NCI-H510A treated with DMSO at 0.1 percent for 48 hours (cell line): ENCODE measurements at places on chromosomes 11 and 22.

DNA sequence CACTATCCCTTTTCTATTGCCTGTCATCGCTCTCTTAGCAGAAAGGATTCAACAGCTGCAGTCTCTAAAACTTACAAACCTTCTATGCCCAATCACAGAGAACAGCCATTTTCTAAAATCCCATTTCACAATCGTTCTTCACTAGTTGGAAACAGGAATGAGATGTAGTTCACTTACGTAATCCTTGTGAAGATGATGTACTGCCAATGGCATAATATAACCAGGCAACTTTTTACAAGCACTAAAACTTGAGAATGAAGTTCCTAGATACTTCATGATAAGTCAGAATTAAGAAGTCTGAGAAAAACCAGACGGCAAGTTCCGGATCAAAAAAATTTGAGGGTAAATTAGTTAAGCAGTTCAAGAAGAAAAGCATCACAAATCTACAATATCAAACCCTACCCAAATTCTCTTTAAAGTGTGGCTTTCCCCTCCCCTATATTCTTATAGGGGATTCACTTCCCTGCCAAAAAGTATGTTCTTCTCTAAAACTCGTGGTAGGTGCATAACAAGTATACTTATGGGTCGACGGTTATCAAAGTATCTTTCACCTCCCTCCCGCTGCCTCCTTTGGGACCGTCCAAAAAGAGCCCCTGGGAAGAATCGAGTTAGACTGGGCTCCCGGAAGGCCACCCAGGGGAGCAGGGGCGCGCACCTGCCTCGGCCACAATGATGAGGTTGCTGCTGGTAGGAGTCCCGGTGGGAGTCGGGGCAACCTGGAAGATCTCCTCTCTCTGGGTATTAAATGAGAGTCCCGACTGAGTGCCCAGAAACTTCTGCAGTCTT lies 666 bp downstream of the MSANTD4 start:
- DNase-seq: no peak

- peak; percentile 44 for DNase-seq
Measured at GRCh38 chr11:102453302-102453695, 734 bp upstream of the TMEM123 start.

GRCh38 chr22:49959782-49960158 lies 802 bp upstream of the PIM3 start:
- DNase-seq: no peak

DNA sequence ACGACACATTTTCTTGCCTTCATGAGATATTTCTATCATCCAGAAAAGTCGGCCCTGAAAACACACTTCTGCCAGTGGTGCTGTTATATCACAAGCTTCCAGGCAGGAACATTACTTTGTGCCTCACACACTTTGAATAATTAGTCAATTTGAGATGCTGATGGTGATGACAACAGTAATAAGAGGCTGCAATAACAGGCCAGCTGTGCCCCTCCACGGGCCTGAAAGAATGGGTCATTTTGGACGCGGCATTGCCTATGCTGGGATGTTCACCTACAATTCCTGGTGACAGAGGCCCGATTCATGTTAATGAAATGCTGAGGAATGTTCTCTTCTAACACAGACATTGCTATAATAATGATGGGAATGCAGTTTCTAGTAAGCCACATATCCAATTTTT lies 463.8 kb upstream of the KIRREL3 start:
- DNase-seq: no peak

DNA sequence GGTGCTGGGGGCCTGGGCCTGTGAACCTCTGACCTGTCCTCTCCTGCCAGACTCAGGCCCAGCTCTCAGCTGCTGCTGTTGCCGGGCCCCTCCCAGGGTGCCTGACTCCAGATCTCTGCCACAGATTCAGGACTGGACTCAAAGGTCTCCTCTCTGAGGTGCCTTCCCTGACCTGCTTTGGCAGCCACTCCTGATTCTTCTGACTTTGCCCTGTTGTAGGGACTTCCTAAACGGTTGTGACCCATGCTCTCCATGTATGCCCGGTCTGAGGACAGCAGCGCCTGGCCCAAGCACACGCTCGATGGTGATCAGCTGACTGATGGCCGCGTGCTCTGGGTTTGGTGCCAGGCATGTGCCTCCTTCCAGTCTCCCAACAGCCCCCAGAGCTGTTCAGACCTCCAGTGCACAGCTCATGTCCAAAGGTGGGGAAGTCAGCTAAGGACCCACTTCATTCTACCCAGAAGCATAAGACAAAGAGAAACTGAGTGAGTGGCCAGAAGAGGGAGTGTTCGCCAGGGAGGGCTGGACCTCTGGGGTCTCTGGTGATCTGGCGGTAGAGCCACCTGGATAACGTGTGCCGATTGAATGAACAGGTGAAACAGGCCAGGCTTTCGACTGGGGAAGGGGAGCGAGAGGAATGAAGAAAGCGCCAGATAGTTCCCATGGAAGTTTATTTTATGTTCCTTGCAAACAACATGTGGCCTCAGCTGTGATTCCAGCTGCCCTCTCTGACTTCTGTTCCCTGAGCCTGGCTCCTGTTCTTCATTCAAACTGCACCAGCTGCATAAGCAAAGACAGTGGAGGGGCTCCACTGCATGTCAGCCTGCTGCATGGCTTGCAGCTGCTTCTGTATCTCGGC lies 8.1 kb upstream of the TOP3B start:
- DNase-seq: no peak

GRCh38 chr11:57395905-57396623 lies 5.6 kb upstream of the PRG2 start:
- DNase-seq: no peak

- DNase-seq: no peak
Measured at GRCh38 chr11:109838026-109838425, 255.2 kb upstream of the ZC3H12C start.

- DNase-seq: no peak
Measured at GRCh38 chr11:94602430-94603372, 35.5 kb downstream of the PIWIL4 start.

DNA sequence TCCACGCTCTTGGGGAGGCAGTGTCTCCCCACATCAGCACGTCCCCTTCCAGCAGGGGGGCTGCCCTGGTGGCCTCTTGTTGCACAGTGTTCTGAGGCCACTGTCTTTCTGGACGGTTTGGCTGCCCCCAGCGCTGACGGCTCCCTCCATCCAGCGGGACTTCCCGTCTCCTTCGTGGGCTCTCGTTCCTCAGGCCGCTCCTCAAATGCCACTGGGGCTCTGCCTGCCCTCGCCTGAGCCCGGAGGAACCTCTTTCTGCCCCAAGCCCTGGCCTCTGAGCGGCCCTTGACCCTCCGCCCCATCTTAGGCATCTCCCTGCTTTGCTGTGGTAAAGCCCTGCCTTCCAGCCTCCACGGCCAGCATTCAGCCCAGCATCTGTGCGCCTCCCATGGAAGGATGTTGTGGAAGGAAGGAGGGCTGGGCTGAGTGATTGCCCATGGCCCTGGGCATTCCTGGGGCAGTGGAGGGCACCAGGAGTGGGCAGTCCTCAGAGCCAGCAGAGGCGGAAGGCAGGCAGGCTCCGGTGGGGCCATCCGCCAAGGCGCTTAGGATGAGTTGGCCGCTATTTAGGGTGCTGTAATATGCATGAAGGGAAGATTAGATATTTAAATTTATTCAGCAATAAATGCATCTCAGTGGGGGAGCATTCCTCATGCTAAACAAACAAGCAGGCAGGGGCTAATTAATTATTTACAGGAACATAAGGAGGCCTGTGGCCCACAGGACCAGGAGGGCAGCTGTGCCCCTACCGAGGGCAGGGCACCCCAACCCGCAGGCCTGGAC lies 17.8 kb downstream of the OTUB1 start:
- DNase-seq: no peak

GRCh38 chr11:66844496-66845142 lies 1.4 kb downstream of the RCE1 start:
- no peak for DNase-seq

GRCh38 chr11:126968915-126969314 lies 31.7 kb downstream of the KIRREL3 start:
- no peak for DNase-seq

DNA sequence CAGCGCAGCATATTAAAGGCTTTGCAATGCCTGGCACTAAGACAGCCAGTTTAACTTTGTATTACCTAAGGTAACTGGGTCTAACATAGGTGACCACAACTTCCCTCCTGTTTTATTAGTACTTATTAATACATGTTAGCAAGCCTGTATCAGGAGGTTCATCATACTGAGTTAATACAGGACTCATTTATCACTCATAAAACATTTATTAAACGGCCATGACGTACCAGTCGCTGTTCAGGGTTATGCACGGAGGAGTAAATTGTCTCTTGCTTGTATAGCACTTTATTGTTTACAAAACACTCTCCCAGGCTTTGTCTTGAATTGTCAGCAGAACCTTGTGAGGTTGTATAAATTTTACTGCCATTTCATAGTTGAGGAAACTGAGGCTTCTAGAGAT lies 55.7 kb downstream of the TEAD1 start:
- DNase-seq: no peak

GRCh38 chr11:134569195-134569594 lies 157.2 kb upstream of the B3GAT1 start:
- DNase-seq: no peak

GRCh38 chr22:19430890-19431541 lies 517 bp downstream of the HIRA start:
- DNase-seq: no peak

GRCh38 chr11:79963856-79964645 lies 523.2 kb upstream of the TENM4 start:
- no peak for DNase-seq

DNA sequence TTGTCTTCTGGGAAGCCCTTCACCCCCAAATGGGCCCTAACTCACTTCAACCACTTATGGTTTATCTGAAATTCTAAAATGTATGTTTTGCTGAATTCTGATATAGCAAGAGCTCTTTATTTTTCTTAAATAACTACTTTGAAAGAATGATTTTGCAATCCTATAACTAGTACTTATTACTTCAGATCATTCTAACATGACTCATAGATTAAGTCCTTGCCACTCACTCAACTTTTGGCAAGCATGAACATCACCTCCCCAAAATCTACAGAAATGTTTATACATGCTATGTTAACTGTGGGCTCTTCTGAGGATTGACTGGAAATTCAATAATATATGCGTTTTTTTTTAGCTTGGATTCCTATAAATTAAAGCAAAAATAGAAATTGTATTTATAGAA lies 367.4 kb upstream of the FAT3 start:
- DNase-seq: no peak

- no peak for DNase-seq
Measured at GRCh38 chr22:34917239-34917638, 148.7 kb upstream of the ISX start.

DNA sequence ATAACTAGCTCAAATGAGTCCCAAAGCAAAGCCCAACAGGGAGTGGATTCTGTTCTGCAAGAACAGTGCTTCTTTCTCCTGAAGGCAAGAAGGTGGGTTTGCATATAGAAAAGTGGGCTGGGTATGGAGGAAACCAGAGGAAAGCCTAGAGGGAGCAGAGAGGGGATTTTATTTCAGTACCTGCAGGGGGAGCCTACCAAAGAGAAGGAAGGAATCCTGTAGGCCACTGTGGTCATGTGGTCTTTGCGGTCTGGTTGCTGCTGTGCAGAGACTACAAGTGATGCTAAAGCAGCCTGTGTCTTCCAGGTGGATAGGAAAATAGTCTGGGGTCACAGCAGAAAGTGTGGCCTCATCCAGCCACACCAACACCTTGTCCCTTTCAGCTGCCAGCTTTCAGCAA lies 33.2 kb upstream of the ZBTB16 start:
- DNase-seq: no peak

- DNase-seq: no peak
Measured at GRCh38 chr11:108197351-108197750, 25.1 kb downstream of the NPAT start.
